ENCODE measurements at places on chromosomes 6 and 20. TPM values are rescaled to one million over a fixed set of nuclear protein-coding genes. Genes with fewer than 3 reads are reported as not detected.

The MATN4 gene
- polyA plus RNA-seq: 0.21 TPM

The THBS2 gene
- polyA plus RNA-seq: 10.3 TPM

The PAK5 gene
- polyA plus RNA-seq: 0.49 TPM

The CNR1 gene
- 1.2 TPM for polyA plus RNA-seq
